ENCODE measurements at places on chromosomes 12 and 14.

DNA sequence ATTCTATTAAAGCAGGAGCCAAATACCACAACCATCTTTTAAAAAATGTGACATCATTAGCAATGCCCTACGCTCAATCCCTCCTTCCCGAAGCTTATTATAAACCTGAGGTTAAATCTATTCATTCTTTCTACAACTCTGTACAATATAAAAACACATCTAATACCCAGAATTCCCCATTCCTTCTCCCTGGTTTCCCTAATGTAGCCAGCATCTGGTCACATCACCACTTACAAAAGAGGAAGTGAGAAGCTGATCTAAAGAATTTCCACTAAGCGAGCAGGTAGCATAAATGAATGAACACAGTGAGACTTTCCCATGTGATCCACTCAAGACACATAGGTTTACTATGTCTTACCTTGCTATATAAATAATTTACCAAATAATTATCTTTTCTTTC, 90.4 kb downstream of the LRP6 start:
- no peak for DNase-seq

DNA sequence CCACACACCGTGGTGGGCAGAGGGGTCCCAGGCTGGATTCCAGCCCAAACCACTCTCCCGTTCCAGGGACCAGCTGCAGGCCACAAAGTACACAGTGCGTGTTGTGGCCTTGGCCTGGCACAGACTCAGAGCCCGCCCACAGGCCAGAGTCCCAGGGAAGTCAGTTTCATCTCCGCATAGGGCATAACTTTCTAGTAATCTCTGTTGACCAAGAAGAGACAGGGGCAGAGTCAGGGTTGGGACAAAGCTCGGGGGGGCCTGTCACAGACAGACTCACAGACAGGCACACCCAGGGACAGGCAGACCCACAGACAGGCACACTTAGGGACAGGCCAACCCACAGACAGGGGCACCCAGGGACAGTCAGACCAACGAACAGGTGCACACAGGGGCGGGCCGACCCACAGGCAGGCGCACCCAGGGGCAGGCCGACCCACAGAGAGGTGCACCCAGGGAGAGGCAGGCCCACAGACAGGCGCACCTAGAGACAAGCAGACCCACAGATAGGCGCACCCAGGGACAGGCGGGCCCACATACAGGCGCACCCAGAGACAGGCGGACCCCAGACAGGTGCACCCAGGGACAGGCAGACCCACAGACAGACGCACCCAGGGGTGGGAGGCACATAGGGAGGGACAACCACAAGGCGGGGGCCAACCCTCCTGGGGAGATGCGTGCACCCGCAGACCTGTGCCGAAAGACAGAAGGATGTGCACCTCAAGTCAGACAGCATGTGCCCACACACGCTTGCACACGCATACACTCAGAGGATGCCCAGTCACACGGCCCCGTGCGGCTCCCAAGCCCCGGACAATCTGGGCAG, 323.3 kb upstream of the RTL1 start:
- no peak for DNase-seq

DNA sequence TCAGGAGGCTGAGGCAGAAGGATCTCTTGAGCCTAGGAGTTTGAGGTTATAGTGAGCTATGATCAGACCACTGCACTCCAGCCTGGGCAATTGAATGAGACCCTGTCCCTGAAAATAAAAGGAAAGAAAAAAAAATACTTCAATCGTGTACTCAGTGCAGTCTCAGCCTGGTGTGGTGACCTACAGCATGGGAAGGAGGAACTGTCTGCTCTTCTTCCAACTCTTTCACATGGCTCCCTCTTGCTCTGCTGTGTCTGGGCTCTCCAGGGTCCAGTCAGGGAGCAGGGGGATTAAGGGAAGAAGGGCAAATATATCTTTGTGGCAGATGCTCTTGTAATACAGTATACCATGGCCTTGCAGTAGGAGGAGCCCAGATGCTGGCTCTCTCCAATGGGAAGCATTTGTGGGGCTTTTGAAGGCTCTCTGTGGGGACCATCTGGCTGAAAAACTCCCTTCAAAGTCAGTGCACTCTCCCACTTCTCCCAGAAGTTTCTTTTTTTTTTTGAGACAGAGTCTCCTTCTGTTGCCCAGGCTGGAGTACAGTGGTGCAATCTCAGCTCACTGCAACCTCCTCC, 76.6 kb upstream of the TMPO start:
- DNase-seq = no peak

- no peak for DNase-seq
Observed at GRCh38 chr14:57060276-57060955, 208.3 kb downstream of the EXOC5 start.

GRCh38 chr12:131260954-131261353, 307.2 kb downstream of the ADGRD1 start:
- no peak for DNase-seq

- no peak for DNase-seq
Observed at GRCh38 chr12:39375206-39375808, 67.6 kb downstream of the KIF21A start.

- DNase-seq = no peak
Observed at GRCh38 chr12:122871851-122872780, 23.8 kb downstream of the VPS37B start.

- no peak for DNase-seq
Observed at GRCh38 chr12:51281202-51281924, 11.1 kb upstream of the SMAGP start.

- peak; percentile 75 for DNase-seq
Observed at GRCh38 chr14:61342486-61342885, 21.1 kb downstream of the PRKCH start.

GRCh38 chr12:3065300-3065699, 11.9 kb upstream of the TSPAN9 start:
- no peak for DNase-seq

DNA sequence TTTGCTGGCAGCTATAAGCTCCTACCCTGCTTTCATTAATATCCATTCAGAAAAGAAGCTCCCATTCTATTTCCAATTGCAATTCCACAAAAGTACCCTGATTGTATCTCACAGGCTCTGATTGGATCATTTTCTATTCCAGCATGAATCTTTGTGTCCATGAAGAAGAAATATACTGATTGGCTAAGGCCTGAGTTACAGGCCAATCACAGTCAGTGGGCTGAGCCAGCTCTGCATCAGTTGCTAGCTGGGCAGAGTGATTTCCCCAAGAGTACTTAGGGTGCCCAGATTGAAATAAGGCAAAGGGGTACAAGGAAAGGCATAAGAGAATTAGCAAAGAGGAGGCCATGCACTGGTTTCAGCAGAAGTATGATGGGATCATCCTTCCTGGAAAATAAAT, 14.4 kb downstream of the ART4 start:
- no peak for DNase-seq

- DNase-seq = no peak
Observed at GRCh38 chr12:16324772-16325171, 22.7 kb upstream of the MGST1 start.

DNA sequence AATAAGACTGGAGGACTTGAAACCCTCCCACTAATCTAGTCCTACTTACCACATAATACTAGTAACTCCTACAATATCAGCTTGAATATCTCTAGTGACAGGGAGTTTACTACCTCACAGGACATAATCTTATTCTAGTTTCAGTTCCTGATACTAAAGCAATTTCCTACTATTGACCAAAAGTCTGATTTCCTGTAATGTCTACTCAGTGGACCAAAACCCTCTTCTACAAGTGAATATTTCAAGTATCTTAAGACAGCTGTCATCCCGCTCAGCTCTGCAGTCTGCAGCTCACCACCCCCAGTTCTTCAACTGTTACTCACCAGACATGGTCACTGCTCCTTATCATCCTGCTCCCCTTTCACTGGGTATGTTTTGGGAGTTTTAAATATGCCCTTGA, 70.8 kb upstream of the TMCC3 start:
- DNase-seq = no peak

DNA sequence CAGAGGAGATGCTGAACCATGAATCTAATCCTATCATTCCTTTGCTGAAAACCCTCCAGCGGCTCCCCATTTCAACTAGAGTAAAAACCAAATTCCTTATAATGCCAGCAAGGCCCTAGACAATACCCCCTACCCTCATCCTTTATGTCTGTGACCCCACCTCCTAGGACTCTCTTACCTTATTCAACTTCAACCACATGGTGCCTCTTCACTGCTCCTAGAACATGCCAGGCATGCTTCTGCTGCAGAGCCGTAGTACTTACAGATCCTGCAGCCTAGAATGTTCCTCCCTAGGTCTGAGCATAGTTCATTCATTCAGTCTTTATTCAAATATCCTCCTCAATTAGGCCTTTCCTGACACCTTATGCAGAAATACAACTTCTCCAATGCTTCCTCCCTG, 54.9 kb downstream of the DCAF5 start:
- no peak for DNase-seq

- DNase-seq = no peak
Observed at GRCh38 chr12:56350662-56351061, 9.2 kb downstream of the STAT2 start.

DNA sequence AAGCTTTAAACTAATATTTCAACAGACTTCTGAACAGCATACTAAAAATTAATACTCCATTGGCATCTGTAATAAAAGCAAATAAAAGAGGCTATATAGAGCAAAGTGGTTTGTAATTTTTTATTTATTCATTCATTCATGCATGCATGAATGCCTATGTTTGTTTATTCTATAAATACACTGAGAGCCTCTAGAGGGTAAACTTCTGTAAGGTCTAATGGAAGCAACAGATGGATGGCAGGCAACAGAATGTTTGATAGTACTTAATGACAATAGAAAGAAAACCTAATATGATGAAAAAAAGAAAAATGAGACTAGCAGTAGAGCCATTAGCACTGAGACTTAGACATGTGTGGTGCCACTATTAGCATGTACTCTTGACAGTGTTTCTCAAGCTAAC, 253.1 kb downstream of the CCDC91 start:
- DNase-seq = no peak

DNA sequence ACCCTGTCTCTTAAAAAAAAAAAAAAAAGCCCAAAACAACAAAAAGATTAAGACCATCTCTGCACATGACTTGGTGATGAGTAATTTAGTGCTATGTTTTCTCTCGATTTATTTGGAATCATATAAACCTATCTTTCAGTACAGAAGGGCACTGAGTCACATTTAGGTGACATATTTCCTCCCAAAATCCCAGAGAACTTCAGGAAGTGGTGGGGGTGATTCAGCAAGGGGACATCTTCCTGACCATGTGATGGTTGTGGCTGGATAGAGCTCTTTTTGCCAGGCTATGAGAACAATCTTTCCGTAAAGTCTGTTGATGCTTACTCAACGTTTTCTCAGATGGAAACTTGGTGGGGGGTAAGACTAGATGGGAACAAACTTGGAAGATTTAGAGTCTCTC, 50.0 kb downstream of the PPFIBP1 start:
- DNase-seq = no peak

GRCh38 chr12:10214136-10214894, 1.6 kb downstream of the GABARAPL1 start:
- no peak for DNase-seq

DNA sequence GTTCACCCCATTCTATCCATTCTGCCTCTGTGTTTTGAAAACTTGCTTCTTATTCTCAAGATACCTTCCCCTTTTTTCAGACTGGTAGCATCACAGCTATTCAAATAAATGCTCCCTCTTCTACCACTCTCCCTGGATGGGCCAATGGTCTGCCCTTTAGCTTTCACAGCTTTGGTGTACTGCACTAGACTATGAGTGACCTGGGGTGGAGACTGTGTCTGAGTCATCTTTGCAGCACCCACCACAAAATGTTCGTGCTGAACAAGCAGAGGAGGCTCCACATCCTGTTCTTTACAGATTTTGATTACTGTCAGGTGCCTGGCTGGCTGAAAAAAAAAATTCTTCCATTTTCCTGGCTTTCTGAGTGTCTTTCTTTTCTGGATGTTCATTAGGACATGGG, 1104.1 kb upstream of the TMEM132C start:
- DNase-seq = peak; percentile 18

DNA sequence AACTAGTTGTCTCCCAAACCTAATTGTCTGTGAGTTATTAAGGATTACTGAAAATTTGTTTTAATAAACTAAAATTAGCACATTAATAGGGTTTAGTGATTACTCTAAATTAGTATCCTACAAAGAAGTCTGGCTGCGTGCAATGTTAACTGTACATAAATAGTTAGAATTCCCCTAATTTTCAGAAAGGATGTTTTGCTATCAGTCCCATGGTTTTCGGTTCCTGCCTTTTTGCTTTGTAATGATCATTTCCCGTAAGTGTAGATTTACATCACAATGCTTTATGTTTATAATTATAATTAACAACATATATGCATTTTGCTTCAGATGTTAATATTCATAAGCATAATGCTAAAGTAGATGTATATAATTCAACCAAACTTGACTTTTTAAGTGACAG, 19.8 kb upstream of the LYZ start:
- DNase-seq = no peak

GRCh38 chr14:62304257-62304656, 542.0 kb downstream of the SNAPC1 start:
- DNase-seq = no peak

GRCh38 chr12:10154145-10154496, 17.8 kb downstream of the OLR1 start:
- DNase-seq = no peak

GRCh38 chr14:32603992-32604565, 275.0 kb downstream of the AKAP6 start:
- no peak for DNase-seq

- DNase-seq = no peak
Observed at GRCh38 chr14:35338731-35339405, 46.7 kb downstream of the PSMA6 start.

GRCh38 chr12:123908884-123909725, 63.5 kb downstream of the CCDC92 start:
- no peak for DNase-seq

- DNase-seq = no peak
Observed at GRCh38 chr14:104366931-104367865, 212.4 kb upstream of the C14orf180 start.

- no peak for DNase-seq
Observed at GRCh38 chr12:99131751-99132199, 486.7 kb downstream of the APAF1 start.

DNA sequence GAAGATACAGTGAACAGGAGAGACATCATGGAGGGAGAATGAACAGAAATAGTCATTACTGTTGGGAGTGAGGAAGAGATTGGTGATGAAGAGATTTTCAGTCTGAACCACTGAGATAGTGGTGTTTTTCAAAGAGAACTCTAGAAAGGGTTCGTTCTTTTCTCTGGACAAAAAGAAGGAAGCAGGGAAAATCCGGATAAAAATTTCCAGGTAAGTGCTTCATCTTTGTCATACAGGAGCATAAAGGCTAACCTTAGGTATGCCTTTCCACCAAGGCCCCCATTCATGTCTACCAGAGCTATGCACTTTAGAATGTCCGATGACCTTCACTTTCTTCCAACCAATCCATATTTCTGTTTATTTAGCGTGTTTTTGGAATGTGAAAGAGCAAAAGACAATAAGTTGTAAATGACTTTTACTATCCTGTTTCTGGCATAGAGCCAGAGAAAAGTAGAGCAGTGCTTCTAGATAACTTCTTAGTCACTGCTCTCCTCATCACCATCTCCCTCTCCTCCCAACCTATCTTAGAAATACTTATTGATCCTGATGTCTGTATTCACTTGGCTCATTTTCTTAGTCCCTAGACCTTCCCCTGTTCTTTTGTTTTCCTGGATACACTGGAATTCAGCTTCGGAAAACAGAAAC, 116.5 kb downstream of the TTC6 start:
- DNase-seq = no peak
